T-cell (primary cell): ENCODE measurements at places on chromosomes 4 and X.

DNA sequence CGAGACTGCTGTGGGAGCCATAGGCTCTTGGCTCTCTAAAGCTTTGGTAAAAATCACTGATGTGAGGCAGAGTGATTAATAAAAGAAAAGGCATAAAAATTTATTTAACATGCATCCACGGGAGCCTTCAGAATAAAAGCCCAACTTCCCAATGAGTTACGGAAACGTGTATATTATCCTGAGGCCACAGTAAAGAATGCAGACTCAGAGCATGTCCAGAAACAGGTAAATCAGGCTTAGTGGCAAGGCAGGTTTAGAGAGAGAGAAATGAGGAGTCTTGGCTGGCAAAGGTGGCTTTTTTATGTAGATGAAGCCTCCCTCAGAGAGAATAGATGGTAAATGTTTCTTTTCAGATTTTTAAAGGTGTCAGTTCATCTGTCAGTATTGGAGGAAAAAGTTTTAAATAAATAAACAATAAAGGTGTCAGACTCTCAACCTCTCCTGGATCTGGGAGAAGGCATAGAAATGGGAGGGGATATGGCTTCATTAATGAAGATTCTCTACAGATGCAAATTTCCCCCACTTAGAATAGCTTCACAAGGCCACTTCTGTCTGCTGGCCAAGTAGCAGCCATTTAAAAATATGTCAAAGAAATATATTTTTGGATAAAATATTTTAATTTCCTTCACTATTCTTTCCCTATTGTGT, 24.0 kb downstream of the C4orf51 start:
- H3K4me1 ChIP-seq: no peaks in the 10 kb centered on the region
- H3K4me3 ChIP-seq: no peak overlapping the region
- H3K27me3 ChIP-seq: peaks cover 3% of the 10 kb centered on the region
- no peak overlapping the region for H3K27ac ChIP-seq
- no peak for DNase-seq
- no peaks in the 10 kb centered on the region for H3K36me3 ChIP-seq

GRCh38 chr4:13302876-13303275, 181.3 kb downstream of the RAB28 start:
- H3K27me3 ChIP-seq: no peaks in the 10 kb centered on the region
- H3K4me3 ChIP-seq: no peak overlapping the region
- DNase-seq: no peak
- H3K36me3 ChIP-seq: peaks cover 3% of the 10 kb centered on the region
- H3K4me1 ChIP-seq: no peaks in the 10 kb centered on the region

- no peak for DNase-seq
- no peak overlapping the region for H3K4me3 ChIP-seq
- no peaks in the 10 kb centered on the region for H3K36me3 ChIP-seq
- no peak overlapping the region for H3K27ac ChIP-seq
- H3K4me1 ChIP-seq: no peaks in the 10 kb centered on the region
These were observed 19.8 kb upstream of the PPP1R2C start for GRCh38 chrX:42797651-42798269.

DNA sequence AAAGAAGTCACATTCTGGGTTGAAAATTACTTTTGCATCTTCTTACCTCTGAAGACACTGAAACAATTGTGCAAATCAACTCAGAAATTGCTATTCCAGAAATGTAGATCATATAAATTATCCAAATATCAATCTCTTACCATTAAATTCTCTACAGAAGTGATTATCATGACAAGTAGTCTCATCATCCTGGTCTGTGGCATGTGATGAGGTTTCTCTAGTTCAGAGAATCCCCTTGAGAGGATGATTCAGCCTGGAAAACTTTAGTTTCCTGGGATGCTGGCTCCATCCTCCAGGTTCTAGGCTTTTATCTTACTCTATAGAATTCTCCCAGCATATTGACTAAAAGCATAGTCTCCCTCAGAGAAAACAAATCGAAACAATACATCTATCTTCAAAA, 76.2 kb upstream of the S100G start:
- no peak overlapping the region for H3K4me3 ChIP-seq
- H3K27ac ChIP-seq: no peak overlapping the region
- no peaks in the 10 kb centered on the region for H3K4me1 ChIP-seq
- DNase-seq: no peak
- H3K36me3 ChIP-seq: no peaks in the 10 kb centered on the region

GRCh38 chr4:183758061-183758757, 99.1 kb downstream of the TRAPPC11 start:
- H3K36me3 ChIP-seq: no peaks in the 10 kb centered on the region
- DNase-seq: no peak
- no peak overlapping the region for H3K4me3 ChIP-seq
- no peaks in the 10 kb centered on the region for H3K27me3 ChIP-seq

- no peak overlapping the region for H3K27ac ChIP-seq
- no peaks in the 10 kb centered on the region for H3K36me3 ChIP-seq
- no peaks in the 10 kb centered on the region for H3K4me1 ChIP-seq
- H3K27me3 ChIP-seq: no peaks in the 10 kb centered on the region
These were observed 106.6 kb upstream of the PDE5A start for GRCh38 chr4:119735165-119735651.

- H3K4me3 ChIP-seq: no peak overlapping the region
- no peak overlapping the region for H3K27ac ChIP-seq
- H3K4me1 ChIP-seq: no peaks in the 10 kb centered on the region
These were observed 69.9 kb downstream of the MFAP3L start for GRCh38 chr4:169956091-169956843.
